Kidney capillary endothelial cell (primary cell): ENCODE measurements at places on chromosomes 13 and 19.

- no peak for DNase-seq
These were observed 18.0 kb downstream of the PAF1 start for GRCh38 chr19:39372941-39373340.

DNA sequence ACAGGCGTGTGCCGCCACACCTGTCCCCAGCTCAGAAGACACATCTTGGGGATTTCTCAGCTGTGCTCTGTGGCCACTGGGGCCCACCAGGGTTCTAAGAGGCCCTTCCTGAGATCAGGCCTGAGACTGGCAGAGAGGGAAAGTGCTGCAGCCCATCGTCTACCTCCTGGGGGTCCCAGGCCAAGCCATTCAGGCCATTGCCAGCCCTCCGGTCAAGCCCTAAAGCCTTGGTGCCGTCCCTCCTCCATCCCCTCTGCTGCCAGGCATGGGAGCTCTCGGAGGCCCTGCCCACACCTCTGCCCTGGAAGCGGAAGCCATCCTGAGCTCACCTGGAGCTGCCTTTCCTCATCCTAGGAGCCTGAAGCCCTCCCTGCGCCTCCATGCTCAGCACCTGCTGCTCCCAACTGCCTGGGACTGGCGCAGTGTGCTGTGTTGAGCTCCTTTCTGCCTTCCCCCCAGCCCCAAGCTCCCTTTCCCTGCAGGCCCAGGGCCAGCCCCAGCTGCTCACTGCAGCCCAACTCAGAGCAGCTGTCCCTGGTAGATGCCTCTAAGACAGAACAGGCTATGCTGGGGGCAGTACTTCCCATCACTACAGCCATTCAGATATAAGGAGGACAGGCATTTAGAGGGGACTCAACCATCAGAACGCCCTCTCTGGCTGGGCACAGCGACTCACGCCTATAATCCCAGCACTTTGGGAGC is 2.9 kb downstream of the SLC7A9 start:
- no peak for DNase-seq

- DNase-seq: no peak
These were observed 1525.4 kb downstream of the SLITRK1 start for GRCh38 chr13:82356667-82357410.

GRCh38 chr19:49020931-49021895 is 2.9 kb downstream of the CGB3 start:
- no peak for DNase-seq

DNA sequence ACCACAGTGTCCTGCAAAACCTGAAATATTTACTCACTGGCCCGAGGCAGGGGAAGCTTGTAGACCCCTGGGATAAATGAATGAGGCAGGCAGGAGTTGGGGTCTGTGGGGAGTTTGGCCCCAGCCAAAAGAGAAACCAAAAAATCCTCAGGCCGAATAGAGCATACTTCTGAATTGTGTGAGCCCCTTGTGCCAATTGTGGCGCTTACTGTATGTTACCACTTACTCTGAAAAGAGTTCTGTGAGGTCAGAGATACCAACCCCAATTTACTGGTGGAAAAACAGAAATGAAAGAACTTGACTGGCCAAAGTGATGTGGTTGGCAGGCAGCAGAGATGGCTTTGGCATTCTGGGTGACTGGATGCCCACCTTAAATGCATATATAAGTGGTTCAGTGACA is 6.9 kb downstream of the CARM1 start:
- DNase-seq: no peak

GRCh38 chr13:36000028-36000427 is 131.2 kb downstream of the DCLK1 start:
- no peak for DNase-seq

DNA sequence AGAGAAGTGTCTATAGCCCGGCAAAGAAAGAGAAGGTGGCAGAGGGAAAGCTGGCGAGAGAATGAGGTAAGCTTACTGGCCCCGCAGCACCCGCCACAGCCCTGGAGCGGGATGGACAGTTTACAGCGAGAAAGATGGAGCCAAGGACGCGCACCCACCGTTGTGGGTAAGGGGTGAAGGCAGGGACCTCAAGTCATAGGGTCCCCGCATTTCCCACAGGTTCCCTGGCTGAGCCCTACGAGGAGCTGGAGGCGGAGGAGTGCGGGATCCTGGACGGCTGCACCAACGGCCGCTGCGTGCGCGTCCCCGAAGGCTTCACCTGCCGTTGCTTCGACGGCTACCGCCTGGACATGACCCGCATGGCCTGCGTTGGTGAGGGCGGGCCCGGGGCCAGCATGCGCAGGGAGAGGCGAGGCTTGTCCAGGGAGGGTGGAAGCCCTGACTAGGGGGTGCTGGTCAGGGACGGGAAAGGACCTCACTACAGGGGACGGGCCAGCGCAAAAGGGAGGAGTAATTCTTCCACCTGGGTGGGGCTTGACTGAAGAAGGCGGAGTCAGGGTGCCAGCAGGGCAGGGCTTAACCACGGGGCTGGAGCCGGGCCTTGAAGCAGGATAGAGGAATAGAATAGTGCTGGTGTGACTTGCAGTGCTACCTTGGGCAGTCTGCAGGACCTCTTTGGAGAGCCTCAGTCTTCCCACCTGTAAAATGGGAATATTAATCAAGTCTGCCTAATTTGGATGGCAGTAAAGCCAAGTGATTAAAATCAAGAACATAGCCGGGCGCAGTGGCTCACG is 26.5 kb downstream of the LTBP4 start:
- no peak for DNase-seq

GRCh38 chr13:23605831-23606230 is 35.6 kb downstream of the TNFRSF19 start:
- DNase-seq: no peak

- no peak for DNase-seq
These were observed 445.7 kb downstream of the RFC3 start for GRCh38 chr13:34263681-34264080.

DNA sequence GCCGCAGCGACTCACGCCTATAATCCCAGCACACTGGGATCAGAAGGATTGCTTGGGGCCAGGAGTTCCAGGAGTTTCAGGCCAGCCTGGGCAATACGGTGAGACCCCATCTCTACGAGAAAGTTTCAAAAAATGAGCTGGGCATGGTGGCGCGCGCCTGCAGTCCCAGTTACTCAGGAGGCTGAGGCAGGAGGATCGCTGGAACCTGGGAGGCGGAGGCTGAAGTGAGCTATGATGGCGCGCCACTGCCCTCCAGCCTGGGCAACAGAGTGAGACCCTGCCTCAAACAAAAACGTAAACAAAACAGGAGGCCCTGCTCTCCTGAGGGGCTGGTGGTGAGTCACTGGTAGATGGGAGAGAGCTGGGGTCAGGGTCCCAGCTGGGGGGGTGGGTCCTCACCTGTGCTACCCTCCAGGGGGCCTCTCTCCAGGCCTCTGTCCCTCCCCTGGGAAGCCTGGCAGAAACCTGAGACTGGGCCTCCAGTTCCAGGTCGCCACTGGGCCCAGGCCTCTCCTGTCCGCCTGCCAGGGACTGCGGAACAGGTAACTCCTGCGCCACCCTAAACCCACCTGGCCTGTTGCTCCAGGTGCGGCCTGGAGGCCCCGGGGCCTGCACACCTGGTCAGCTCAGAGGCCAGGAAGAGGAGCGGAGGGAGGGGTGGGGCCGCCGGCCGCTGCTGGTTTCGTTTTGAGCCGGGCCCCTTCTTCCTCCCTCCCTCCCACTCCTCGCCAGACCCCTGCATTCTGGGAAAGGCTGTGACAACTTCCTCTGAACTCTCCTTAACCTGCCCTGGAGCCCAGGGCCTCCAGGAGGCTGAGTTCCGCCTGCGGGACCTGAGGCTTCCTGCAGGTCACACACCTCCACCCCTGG is 17.2 kb upstream of the ZBTB7A start:
- no peak for DNase-seq

GRCh38 chr13:21413013-21413412 is 46.1 kb downstream of the ZDHHC20 start:
- peak; percentile 36 for DNase-seq

- DNase-seq: no peak
These were observed 12.7 kb upstream of the TNFSF14 start for GRCh38 chr19:6682607-6683128.

DNA sequence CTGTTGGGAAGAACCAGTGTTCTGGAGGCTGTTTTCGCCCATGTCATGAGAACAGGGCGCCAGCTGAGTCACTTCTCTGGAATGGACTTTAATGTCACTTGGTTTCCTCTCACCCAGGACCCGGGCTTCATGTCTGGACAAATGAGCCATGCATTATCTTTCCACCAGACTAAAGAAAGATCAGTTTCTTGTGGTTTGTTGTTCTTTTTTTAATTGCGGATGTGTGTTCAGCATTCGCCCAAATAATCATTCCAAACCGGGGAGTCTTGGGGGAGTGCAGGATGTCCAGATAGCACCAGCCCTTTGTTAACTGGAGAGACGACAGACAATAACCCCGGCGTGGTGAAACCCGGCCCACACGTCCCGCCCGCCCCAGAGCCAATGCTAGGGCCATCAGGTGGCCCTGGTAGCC is 102.5 kb downstream of the COL4A2 start:
- DNase-seq: peak; percentile 96

DNA sequence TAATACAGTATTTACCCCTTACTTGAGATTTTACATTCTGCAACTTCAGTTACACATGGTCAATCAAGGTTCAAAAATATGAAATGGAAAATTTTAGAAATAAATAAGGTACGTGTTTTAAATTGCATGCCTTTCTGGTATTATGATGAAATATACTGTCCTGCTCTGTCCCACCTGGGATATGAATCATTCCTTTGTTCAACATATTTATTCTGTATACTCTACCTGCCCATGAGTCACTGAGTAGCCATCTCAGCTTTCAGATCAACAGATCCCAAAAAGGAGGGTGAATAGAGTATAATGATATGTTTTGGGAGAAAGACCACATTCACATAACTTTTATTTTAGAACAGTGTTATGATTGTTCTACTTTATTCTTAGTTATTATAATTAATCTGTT is 37.8 kb downstream of the STOML3 start:
- DNase-seq: no peak

DNA sequence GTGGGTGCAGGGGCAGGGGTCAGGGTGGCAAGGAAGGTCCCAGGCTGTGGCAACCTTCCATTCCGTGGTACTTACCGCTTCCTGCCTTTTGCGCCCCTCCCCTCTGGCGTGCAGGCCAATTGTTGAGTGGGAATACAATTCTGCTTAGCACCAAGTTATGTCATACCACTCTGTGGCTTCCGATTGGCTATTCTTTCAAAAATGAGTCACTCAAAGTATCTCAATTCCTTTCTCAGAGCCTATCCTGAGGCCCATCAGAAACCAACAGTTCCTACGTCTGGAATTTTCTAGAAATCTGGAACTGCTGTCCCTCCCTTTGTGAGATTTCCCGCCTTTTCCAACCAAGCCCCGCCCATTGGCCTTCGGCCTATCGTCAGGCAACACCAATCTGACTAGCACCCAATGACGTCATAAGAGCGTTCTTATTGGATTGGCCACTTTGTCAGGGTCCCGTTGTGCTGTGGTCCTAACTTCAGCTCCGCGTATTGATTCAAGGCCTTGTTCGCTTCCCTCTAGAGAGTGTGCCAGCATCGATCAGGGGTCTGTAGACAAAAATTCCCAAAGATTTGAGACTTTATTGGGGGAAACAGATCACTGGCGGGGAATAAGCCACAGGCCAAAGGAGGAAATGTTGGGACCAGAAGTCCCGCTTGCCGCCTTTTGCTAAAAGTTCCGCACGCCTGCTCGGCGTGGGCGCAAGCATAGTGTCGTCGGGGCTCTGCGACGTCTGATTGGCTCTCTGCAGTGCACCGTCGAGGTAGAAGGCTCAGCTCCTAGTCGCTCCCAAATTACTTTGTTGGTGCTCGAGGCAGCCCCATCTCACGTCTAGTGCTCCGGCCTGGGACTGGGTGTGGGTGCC is 11.7 kb downstream of the NTN5 start:
- peak; percentile 84 for DNase-seq

- DNase-seq: no peak
These were observed 7.5 kb upstream of the MPV17L2 start for GRCh38 chr19:18185538-18185937.

GRCh38 chr13:109274188-109274821 is 512.1 kb downstream of the IRS2 start:
- DNase-seq: no peak

DNA sequence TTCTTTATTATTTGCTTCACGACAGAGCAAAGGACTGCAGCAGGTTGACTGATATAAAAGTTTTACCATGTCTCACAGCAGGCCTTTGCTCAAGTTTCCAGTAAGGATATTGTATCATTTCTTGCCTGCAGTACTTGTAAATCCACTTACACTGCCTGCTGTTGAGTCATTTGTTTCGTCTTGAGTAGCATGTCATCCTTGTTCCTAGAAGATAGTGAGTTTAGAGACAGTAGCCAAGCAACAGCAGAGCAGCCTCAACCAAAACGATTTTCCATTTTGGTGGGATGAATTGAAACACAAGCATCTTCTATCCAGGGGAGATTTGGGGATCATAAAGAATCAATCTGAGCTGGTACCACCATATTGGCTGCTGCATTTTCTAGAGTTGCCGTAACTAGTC is 24.0 kb upstream of the ALOX5AP start:
- no peak for DNase-seq

DNA sequence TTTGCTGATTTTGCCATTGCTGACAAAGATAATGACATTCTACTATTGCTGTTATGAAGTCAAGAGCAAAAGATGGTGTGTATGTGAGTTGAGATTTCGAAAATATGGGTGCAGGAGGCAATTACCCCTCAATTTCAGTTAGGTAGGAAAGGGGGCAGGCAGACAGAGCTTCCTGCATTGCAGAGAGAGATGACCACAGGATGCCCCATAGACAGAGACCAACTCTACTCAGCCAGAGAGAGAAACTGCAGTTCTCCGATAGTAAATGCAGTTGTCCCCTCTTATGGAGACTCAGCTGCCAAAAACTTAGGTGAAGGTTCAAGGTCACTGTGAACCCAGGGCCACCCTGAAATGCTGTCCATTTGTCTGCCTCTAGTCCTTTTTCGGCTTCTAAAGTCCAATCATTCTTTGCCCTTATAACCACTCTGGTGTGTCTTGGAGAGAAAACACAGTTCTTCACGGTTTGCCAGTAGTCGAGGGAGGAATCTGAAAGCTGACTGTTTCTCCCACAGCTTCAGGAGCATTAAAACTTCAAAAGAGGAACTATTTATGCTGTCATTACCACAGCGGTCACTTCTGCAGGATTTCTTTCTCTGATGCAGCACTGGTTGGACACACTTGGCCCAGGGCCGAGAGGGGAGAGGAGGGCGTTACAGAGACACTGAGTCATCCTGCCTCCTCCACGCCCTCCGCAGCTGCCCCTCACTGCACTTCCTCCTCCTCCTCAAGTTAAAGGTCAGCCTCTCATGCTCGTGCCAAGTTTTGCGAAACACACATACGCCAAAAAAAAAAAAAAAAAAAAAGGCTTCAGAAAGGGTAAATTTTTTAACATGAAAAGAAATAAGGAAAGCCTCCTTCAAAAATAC is 264.3 kb downstream of the FOXO1 start:
- DNase-seq: peak; percentile 91
